ENCODE measurements at places on chromosomes 1 and 21. TPM values are rescaled to one million over a fixed set of nuclear protein-coding genes. Genes with fewer than 3 reads are reported as not detected.

- no peak for DNase-seq
These were observed 94.6 kb upstream of the ARHGEF16 start for GRCh38 chr1:3359756-3360440.

The PSMG1 gene
- 81.4 TPM for polyA plus RNA-seq

- DNase-seq = no peak
These were observed 3.0 kb upstream of the MDM4 start for GRCh38 chr1:204513117-204513716.

The CCDC185 gene
- polyA plus RNA-seq = not detected

GRCh38 chr21:35658242-35658641 lies 402.1 kb downstream of the SETD4 start:
- DNase-seq = no peak

GRCh38 chr1:159705251-159705903 lies 9.0 kb downstream of the CRP start:
- no peak for DNase-seq

- peak; percentile 66 for DNase-seq
These were observed 13.0 kb upstream of the GUCA2A start for GRCh38 chr1:42177541-42177981.

GRCh38 chr1:200153277-200154055 lies 126.0 kb downstream of the NR5A2 start:
- DNase-seq = no peak

DNA sequence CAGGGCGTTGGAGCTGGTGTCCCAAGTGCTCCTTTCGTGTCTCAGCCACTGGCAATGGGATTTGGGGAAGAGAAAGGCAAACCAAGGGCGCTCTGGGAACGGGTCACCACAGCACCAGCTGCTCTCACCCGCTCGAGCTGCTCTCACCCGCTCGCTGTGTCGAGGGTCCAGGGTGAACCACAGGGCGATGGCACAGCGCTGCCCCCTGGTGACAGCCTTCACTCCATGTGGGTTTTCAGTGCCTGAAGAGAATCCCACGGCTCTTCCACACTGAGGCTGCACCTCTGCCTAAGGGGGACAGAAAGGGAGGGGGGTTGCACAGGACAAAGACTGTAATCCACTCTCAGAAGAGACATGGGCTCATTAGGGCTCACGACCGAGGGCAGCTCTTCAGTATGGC lies 7.1 kb upstream of the CLDN19 start:
- peak; percentile 62 for DNase-seq

- no peak for DNase-seq
These were observed 35.8 kb downstream of the LAMC1 start for GRCh38 chr1:183058851-183059502.

The LCE1E gene
- polyA plus RNA-seq = not detected

DNA sequence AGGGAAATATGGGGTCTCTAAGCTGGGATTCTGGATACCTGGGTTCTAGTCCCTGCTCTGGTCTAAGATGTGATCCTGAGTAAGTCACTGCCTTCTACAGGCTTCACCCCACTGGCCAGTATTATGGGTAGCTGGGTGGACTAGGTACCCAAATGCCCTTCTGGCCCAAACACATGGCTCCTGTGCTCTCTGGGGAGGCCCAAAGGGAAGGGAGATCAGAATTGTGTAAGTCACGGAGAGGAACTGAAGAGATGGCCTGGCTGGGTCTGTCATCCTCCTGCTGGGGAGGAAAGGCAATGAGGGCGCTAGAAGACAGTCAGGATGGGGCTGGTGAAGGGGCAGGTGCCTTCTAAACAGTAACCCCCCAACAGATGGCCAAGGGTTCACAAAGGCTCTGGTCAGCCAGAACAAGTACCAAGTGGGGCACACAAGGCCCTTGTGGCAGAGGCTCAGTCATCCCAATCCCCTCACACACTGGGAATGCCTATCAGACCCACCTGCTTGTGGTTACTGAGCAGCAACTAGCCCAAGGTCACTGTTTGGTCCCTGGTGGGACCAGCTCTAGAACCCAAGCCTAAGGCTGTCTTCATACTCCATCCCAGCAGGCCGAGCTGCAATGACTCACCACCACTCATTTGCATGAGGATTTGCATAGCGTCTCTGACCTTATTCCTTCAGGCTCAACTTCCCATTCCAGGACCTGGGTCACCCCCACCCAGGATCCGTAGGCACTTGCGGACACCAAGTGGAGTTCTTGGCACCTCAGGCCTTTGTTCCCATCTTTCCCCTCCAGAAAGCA lies 9.2 kb downstream of the MEF2D start:
- no peak for DNase-seq

The CFAP107 gene
- not detected for polyA plus RNA-seq

GRCh38 chr1:22137004-22137720 lies 5.7 kb downstream of the WNT4 start:
- DNase-seq = peak; percentile 49

The ALPL gene
- 1.6 TPM for polyA plus RNA-seq

The CHI3L1 gene
- polyA plus RNA-seq = 25.3 TPM

The GSTM4 gene
- 97.4 TPM for polyA plus RNA-seq

The TSPAN1 gene
- polyA plus RNA-seq = 69.8 TPM

GRCh38 chr21:14876524-14876840 lies 188.3 kb downstream of the NRIP1 start:
- DNase-seq = peak; percentile 25

GRCh38 chr1:22489823-22490222 lies 38.2 kb downstream of the ZBTB40 start:
- DNase-seq = no peak

DNA sequence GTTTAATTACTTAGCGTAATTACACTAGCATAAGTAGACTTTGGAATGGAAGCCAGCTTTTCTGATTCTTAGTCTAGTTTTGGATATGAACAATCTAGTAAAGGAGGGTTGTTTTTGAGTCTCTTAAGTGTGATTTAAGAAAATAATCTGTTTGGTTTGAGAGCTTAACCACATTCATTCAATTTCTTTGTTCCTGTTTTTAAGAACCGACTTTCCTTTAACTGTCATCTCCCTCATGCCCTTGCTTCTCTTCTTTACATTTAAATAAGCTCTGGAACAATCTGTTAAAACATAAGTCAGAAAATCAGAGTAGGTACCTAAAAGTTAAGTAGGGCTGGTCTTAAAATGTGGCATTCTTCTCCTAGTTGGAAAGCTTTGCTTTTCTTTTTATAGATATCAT lies 27.7 kb downstream of the CDC42 start:
- DNase-seq = no peak

Data from hepatocyte (in vitro differentiated cells).